CD4-positive, alpha-beta T cell treated with Interleukin-6 at 100 ng/mL for 8 hours (primary cell): ENCODE measurements at places on chromosomes 1 and 21.

- no peak for DNase-seq
These were observed 1030.9 kb downstream of the AMY1C start for GRCh38 chr1:104780470-104781078.

GRCh38 chr1:84772428-84772943, 82.2 kb upstream of the SSX2IP start:
- DNase-seq: peak; percentile 62

DNA sequence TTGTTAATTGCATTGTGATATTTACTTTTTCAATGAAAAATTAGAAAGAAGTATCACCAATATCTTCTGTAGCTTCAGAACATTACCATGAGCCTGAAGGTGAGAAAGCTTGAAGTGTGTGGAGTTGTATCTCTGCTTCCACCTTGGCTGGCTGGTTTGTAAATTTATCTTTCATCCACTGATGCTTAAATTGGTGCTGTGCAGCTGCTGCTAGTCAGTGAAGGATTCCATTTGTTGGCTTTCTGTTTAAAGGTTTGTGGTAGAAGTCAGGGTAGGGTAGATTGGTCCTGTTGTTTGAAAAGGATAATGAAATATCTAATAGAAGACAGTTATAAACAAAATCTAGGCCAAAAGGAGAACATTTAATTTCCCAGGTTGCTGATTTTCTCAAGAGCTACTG, 105.7 kb downstream of the C1orf21 start:
- no peak for DNase-seq

DNA sequence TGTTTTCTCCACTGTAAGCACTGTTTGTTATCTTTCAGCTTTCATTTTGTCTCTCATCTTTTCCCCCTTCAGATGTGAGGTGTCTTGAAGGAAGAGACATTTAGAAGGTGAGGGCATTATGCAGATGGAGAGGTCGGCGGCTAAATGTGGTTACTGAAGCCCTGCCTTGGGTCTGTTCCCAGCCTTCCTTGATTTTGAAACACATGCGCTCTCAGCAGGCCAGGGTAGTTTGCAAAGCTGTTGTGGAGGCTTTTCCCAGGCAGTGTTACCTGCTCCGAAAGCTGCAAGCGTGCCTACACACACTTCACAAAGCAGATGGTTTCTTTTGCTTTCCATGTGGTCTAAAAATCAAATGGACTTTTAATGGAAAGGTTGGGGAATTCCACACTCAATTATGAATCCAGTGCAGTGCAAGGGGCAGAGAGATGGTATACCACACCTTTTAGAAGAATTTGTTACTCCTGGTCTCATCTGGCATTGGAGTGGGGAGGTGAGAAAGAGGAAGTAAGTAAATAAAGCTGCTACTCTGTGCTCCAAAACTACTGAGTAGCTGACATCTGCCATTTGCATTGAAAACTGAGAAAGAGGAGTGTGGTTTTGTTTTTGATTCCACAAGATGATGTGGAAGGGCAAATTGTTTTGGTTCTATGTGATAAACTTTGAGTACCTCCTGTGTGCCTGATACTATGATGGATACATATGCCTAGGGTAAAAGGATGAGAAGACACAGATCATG, 91.9 kb downstream of the NFIA start:
- no peak for DNase-seq

DNA sequence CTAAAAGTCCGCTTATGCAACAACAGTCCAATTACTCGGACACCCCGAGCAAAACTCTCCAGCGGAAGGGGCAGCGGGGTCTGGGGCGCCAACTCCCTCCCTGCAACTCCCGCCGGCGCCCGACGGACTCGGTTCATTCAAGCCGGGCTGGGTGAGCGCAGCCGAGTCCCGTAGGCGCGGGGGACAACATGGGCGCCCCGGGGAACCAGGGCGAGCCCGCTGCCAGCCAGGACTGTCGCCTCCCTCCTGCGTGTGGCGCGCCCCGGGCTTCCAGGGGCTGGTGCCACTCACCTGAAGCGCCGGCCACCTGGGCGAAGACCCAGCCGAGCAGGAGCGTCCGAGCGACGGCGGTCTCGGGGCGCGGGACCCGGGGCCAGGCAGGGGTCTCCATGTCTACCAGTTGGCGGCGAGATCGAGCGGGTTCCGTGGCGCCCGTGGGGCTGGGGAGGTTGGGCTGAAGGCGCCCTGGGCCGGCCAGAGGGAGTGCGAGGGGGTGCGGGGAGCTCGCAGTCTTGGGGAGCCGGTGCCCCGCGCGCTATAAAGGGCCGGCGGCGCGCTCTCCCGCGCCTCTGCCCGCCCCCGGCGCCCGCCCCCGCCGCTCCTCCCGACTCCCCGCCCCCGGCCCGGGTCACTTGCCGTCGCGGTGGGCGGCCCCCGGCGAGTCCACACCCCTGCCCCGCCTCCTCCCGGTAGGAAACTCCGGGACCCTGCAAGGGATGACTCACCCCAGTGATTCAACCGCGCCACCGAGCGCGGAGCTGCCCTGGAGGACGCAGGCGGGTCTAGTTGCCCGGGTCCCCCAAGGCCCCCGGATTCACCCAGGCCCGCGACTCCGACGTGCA, at the start of gene F3:
TSS of gene F3 (minus strand) at position 514 of the 842 bp plus-strand sequence. CDS start at position 391, 123 bp downstream.
- DNase-seq: peak; percentile 41

DNA sequence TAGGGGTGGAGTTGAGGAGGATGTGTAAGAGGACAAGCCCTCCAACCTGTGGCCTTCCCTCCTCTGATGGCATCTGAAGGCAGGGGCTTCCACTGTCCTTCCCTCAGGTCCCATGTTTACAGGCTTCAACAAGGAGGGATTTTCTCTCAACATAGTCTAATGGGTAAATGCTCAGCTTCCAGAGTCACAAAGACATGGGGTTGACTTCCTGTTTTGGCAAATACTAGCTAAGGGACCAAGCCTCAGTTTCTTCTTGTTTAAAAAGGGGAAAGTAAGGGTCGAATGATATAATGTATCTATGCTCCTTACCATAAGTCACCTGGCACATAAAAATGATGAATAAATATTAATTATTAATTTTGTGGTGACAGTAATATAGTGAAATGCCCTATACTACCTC, 3.1 kb downstream of the SV2A start:
- DNase-seq: no peak

DNA sequence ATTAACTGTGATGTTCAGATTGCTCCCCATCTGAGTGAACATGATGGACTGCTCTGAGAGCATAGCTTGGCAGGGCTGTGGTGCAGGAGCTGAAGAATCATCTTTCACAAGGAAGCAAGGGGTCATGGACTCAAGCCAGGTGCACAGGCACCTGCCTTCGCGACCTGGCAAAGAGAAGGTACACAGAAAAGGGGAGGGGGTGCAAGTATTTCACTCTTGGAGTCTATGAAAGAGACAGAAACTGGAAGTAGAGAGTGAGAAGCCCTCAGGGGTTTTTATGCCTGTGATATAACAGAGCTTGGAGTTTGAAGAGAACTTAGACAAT, 232.6 kb upstream of the PLXNA2 start:
- DNase-seq: no peak

DNA sequence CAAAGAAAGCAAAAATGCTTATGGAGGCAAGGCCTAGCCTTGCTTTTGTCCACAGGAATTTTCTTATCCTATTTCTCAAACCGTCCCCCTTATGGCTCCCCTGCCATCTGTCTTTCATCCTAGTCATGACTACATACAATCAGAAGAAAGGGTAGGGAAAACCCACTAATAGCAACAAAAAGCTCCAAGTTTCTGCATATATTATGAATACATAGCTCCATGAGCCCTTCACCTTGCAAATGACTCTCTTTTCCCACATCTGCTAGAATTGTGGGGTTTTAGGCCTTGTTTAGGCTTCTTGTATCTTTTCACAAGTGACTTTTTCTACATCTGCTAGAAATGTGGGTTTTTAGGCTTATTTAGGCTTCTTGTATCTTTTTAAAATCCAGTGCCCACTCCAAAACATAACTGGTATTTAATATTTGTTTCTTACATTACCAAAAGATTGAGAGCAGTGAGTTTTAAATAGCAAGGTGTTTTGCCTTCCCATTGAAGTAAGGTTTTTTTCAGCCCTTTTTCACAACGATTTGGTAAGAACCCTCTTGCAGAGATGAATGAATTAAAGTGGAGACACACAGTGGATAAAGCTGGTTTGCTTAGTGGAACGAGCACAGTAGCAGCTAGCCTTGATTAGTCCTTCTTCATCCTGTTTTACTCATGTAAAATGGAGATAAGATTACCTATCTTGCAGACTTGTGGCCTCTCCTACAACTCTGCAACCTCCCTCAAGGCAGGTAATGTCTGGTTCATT, 4.4 kb downstream of the GADD45A start:
- DNase-seq: no peak

DNA sequence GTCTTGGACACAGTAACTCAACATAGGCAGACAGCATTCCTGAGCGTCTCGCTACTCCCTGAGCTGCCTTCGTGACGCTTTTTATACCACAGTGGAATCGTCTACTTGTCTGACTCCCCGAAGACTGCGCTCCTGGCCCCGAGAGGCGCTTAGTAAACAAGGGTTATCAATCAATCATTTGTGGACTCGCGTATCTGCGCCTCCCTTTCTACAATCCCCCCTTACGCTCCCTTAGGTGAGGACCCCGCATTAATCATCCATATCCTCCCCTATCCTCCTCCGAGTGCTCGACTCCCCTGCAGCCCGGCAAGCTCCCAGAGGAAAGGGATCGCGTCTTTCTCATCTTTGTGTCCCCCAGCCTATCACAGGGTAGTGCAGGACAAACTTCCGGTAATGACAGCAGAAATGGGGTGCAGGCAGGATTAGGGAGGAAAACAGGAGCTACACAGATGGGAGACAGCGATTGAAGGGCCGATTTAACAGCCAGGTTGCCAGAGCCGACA, 522 bp downstream of the TMEM59 start:
- DNase-seq: peak; percentile 15

- no peak for DNase-seq
These were observed 5.4 kb downstream of the PSEN2 start for GRCh38 chr1:226875641-226876295.

- DNase-seq: no peak
These were observed 118.5 kb upstream of the NGF start for GRCh38 chr1:115456441-115456961.

DNA sequence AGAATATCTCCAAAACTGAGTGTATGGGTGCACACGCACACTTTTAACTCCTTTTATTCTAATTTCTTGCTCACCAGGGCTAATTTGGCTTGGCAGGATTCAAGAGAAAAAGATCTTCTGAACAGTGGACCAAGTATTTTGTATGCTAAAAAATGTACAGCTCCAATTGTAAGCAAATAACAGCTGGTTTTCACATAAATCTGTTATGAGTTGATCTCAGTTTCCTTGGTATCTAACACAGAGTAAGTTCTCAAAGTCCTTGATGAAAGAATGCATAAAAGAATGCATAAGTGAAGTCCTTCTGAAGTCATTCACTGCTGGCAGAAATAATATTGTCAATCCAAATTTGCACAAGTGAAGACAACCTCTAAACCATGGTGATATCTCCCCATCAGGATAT, 213.0 kb downstream of the OMA1 start:
- DNase-seq: no peak

GRCh38 chr1:61754545-61754944, 12.3 kb downstream of the PATJ start:
- DNase-seq: no peak

DNA sequence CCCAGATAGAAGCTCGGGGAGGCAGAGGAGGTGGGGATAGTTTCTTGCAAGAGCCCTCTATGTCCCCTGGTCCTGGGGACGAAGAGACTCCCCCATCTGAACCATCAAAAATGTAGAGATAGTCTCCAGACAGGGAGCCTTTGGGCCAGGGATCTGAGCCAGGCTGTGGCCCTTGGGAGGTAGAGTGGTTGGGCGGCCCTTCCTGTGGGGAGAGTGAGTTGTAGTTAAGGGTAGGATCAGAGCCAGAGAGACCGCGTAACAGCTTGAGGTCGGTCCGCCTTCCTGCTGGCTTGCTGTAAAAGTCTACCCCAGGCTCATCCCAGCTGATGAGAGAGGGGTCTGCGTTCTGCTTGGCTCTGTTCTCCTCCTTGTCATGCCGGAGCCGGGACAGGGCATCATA, 25.3 kb downstream of the PIK3C2B start:
- no peak for DNase-seq

DNA sequence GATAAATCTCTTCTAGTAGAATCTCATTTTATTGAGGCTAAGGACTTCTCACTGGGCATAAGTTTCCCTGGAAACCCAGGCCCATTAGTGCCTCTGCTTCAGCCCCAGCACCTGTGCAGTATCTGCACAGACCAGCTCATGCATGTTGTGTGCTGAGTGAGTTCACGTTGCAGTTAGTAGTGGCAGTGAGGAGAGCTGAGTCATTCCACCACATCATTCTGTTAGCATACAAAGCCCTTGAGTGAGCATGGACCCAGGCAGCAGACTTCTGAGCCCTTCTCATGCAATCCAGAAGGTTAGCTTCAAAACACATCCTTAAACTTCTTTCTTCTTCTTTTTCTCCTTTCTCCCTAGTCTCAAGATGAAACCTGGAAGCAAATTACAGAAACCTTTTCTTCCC, 45.8 kb upstream of the NTPCR start:
- DNase-seq: no peak

- no peak for DNase-seq
These were observed 73.7 kb downstream of the SPATA46 start for GRCh38 chr1:162303004-162303344.

GRCh38 chr1:83508485-83509151, 490.3 kb downstream of the TTLL7 start:
- peak; percentile 84 for DNase-seq

GRCh38 chr1:8364528-8365442, 46.9 kb downstream of the SLC45A1 start:
- no peak for DNase-seq

DNA sequence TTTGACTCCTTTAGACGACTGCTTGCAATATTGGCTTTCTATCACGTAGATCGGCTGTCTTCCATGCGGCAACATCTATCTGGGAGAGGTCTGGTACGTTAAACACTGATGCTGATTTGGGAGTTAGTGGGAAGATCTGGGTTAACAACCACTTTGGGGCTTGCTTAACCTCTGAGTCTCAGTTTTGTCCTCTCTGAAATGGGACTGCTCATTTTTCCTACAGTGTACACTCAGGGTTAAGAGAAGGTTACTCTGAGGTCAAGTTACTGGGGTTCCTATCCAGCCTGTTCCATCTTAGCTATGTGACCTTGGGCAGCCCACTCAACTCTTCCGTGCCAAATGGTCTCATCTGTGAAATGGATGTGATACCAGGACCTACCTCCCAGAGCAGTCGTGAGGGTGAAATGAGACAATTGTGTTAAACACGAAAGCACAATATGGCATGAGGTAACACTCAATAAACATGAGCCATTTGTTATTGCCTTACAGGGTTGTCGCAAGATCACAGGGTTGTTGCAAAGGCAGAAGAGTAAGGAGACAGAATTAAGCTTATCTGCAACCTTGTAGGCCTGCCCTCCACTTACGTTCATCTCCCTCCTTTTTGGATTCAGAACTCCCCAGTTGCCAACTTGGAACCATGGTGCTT, 5.6 kb downstream of the ABCA4 start:
- no peak for DNase-seq

DNA sequence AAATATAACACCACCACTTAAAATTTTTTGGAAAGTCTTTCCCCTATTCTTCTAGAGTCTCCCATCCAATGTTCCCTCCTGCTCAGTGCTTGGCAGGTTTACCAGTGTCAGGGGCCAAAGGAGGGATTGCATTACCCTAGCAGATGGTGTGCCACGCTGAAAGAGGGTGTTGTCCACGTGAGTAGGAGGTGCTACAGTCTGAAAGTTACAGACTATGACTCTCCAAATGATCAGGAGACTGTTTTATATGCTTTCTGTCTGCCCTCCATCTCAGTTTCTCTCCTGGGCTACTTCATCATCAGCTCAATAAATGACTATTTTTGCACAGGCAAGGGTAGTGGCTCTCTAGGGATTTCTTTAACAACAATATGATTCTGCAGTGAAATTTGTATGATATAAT, 31.3 kb upstream of the ANGPTL7 start:
- no peak for DNase-seq
